ENCODE measurements at places on chromosomes 7 and 10.

DNA sequence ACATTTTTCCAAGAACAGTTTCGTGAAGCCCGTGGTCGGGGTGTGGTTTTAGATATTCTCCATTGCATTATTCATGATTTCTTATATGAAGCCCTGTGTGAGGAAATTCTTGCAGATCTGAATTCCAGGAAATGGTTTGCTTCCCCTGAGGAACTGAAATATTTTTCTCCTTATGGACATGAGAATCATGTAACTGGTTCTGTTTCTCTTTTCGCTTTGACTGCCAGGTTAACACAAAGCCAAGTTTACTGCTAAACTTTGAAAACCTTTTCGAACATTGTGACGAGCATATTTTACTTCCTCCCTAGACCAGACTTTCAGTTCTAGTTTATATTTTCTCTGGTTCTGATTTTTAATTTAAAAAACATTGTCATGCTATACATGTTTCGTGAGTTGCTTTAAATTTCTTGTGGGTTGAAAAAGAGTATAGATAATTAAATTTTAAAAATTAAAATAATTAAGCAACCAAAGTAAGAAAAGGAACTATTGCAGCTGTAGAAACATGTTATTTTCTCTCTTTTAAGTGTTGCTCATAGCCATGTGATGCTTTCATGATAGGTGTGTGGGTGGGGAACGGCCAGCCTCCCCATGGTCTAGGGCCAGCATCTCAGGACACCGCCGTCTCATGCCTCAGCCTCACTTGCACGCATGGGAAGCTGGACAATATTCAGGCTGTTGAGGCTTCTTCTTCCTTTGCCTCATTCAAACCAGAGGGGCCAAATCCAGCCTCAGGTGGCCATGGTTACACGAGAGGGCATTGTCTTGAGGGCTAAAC lies 97.1 kb downstream of the CREB5 start:
- no peak for DNase-seq

DNA sequence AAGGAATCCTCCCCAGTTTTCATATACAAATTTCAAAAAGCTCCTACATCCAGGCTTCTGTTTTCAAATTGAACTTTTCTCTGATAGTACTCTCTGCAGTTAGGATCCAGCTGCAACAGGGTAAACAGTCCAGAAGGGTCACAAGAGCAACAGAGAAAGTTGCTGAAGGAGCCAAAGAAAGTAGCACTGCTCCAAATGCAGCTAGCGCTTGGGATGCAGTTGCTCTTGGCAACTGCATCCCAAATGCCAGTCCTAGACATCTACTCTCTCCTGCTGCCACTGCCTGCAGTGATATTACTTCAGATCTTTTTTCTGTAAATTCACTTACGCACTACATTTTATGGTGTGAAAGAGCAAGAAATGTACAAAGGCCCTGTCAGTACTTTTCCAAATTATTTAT lies 14.6 kb downstream of the GPR37 start:
- no peak for DNase-seq

DNA sequence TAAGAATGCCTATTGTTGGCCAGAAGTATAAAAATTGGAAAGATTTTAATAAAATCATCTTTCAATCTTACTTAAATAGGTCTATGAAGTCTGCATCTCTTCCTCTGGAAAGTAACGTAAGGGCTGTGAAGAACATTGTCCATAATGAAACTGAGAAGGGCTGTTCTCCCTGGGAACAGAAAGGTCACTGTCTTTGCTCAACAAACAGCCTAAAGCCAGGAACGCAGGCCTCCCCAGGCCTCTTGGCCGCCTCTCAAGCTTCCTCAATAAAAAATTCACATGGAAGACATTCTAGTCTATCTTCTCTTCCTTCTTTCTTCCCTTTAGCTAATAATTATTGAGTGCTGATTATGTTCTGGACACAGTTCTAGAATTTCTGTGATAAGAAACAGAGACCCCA lies 9.1 kb upstream of the IDI2 start:
- no peak for DNase-seq

- no peak for DNase-seq
Measured at GRCh38 chr7:44539669-44540506, 1.2 kb downstream of the NPC1L1 start.

- DNase-seq, result no peak
Measured at GRCh38 chr10:30029164-30029871, 30.1 kb downstream of the JCAD start.

All from stimulated activated CD4-positive, alpha-beta T cell treated with anti-CD3 and anti-CD28 coated beads, Interleukin-1b, Interleukin-23, amount 100 ng/mL, for 1 hour (primary cell).